Brain (organoid and tissue), 16 donors: ENCODE measurements at places on chromosomes 7 and 10.

- DNase-seq, result no peak
Measured at GRCh38 chr10:72095195-72095594, 6.8 kb upstream of the SPOCK2 start.

- DNase-seq, result no peak
Measured at GRCh38 chr10:101182936-101183335, 46.3 kb downstream of the LBX1 start.

DNA sequence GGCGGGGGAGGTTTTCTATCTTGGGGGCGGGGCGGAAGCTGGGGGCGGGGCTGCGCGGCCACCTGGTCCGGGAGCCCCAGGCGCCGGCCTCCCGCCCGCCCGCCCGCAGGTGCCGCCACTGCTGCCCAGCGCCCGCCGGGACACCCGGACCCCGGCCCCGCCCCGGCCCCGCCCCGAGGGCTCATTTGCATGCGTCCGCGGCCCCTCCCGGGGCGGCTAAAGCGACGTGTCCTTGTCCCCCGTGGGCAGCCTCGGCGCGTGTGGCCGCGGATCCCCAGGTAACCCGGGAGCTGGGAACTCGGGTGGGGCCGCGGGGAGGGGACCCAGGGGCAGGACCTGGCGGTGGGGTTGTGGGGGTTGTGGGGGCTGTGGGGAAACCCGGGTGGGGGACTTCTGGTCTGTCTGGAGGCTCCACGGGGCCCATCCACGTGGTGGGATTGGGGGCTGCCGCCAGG, at the start of gene BHLHA15:
Gene BHLHA15, plus strand, starts transcription at position 219 of the 455 bp plus-strand sequence. CDS start 871 bp downstream, outside the sequence.
- DNase-seq, result peak; percentile 25

- no peak for DNase-seq
Measured at GRCh38 chr10:69461243-69462025, 10.2 kb downstream of the TSPAN15 start.

- no peak for DNase-seq
Measured at GRCh38 chr7:20016669-20017068, 200.5 kb downstream of the MACC1 start.

- no peak for DNase-seq
Measured at GRCh38 chr7:80860554-80860953, 58.3 kb downstream of the SEMA3C start.

DNA sequence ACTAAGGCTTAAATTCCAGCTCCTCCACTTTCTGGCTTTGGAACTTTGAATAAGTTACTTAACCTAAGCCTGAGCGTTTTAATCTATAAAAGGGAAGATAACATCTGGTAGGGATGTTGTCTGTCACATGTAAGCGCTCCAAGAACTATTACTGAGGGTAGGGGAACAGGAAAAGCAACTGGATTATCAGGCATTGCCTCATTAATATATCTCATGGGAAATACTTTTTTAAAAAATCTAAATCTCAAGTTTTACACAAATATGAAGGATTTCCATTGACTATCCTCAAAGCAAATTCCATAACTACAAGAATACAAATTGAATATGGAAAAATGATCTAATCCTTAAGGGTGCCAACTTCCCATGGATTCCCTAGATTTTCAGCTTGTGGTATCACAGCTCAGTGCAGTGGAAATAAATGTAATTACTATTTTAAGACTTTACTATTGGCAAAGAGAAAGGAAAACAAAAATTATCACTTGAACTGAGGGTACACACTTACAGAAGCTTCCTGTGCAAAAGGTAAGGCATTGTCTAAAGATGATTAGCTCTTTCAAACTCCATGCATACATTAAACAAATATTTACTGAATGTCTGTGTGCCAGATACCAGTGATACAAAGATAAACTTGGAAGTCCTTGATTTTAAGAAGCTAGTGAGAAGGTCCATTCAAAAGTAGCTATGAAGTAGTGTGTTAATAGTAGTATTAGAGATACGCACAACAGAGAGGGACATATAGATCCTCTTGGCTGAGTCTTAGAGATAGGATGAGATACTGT, 38.4 kb downstream of the NT5C2 start:
- peak; percentile 39 for DNase-seq

DNA sequence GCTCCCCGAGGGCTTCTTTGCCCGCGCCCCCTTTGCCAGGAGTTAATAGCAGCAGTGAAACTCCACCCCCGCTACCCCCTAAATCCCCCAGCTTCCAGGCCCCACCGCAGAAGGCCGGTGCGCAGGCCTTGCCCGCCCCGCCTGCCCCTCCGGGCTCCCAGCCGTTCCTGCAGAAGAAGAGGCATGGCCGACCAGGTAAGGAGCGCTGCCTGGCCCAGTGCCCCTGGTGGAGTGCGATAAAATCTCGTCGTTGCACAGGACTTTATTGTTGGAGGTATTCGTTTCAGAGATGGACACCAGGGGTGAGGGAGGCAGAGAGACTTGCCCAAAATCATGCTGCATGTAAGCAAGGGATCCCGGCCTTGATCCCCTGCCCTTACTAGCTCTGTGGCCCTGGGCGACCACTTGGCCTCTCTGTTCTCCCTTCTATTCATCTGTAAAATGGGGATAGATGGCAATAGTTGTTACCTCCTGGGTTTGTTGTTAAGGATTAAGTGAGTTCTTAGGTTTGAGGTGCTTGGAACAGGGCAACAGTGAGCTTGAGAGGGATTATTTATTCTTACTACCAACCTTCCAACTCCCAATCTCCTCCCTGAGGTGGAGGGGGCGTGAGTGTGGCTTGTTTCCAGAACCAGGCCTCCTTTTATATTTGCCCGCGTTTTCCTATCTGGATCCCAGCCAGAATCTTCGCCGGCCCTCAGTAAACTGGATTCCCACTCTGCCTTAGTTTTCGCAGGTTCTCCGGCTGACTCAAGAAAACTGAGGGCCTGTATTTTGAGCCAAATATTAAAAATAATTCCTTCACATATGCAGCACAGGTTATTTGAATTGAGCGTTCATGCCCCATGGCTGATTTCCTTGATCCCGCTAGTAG, 78.3 kb downstream of the WIPF3 start:
- peak; percentile 70 for DNase-seq

- no peak for DNase-seq
Measured at GRCh38 chr10:71641449-71641848, 78.1 kb downstream of the C10orf105 start.

- no peak for DNase-seq
Measured at GRCh38 chr10:64394744-64395143, 873.5 kb downstream of the REEP3 start.

DNA sequence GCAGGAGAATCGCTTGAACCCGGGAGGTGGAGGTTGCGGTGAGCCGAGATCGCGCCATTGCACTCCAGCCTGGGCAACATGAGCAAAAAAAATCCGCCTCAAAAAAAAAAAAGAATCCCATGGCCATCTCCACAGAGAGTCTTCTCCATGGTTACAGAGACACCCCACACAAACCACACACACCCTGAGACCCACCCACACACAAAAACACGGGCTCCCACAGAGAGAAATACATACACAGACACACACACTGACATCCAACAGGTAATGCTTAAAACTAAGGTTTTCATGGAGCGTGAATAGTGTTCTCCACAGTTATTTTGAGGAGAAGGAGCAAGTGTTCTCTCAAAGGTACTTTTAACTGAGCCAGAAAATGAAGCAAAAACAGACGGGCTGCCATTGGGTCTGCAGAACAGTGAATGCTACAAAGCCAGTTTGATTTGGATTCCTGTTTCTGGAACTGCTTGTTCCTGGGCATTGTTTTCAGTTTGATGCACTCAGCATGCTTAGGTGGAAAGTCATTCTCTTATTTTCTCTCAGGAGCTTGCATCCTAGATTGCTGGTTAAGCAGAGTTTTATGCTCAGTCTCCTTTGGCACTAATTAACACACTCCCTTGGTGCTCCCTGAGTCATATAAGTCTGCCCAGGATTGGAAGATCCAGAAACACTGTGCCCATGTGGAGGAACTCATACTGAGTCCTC, 15.4 kb downstream of the AHCYL2 start:
- no peak for DNase-seq

GRCh38 chr7:43143918-43144589, 31.6 kb downstream of the HECW1 start:
- DNase-seq, result no peak

- no peak for DNase-seq
Measured at GRCh38 chr7:4726566-4726965, 44.5 kb downstream of the FOXK1 start.

DNA sequence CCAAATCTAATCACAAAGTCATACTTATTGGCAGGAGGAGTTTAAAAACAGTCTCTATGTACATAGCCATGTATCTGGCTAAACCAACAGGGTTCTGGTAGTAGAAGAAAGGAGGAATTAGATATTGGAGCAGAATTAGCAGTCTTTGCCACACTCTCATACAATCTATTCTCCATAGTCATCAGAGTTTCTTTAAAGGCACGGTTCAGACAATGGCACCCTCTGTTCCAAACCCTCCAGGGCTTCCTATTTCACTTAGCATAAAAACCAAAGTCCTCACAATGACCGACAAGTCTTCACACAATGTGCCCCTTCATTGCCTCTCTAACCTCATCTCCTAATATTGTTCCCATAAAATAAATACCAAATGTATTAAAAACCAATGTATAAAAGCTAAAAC, 12.7 kb downstream of the ZNF438 start:
- peak; percentile 76 for DNase-seq
